ENCODE measurements at places on chromosomes 4 and X.

DNA sequence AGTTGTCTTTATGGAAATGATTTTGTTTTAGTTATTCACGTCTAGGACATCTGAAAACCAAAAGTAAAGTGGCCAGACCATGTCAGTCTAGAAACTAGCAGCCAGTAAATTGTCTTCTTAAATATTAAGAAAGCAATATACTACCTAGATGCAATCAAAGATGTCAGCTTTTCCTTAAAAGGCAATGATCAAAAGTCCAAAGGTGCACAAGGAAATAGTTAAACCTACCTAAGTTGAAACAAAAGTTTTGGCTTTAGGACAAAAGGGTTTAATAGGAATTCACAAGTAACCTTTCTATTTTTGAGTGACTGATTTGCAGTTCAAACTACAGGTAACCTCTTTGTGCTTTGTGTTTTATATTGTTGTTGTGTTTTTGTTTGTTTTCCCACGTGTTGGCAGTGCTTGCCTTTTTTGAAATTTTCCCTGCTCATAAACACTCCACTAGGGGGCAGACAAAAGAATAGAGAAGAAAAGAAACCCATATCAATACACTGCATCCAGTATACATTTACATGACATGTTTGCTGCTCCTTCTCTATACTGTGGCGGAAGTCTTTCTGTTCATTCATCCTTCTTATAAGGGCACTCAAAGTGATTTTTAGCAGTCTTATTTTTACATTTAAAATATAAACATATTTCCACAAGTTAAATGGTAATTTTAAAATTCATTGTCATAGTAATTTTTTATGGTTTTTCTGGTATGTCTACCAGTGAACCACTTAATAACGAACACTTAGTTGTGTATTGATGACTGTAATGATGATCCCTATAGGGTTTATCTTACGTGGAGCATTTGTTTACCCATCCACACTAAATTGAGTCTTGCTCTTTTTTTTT, 62.7 kb downstream of the GAB1 start:
- DNase-seq, result no peak

DNA sequence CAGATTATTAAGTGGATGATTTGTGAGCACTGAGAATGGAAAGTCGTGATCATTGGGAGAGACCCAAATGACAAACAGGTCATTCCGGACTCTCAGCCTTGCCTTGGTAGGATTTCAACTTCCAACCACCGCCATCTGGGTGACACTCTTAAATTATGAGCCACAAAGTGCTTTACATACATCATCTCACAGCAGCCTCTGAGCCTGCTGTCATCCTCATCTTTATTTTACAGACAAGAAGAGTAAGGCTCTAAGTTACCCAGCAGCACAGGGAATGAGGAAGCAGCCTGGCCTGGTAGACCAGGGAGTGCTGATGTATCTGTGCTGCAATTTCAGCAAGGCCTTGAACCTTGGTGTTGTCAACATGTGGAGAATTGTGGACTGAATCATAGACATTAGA, 105.8 kb upstream of the TRIM2 start:
- DNase-seq, result no peak

GRCh38 chr4:140839888-140840790, 84.0 kb upstream of the TBC1D9 start:
- DNase-seq, result no peak

GRCh38 chr4:145881989-145882388, 56.6 kb downstream of the ZNF827 start:
- DNase-seq, result no peak

DNA sequence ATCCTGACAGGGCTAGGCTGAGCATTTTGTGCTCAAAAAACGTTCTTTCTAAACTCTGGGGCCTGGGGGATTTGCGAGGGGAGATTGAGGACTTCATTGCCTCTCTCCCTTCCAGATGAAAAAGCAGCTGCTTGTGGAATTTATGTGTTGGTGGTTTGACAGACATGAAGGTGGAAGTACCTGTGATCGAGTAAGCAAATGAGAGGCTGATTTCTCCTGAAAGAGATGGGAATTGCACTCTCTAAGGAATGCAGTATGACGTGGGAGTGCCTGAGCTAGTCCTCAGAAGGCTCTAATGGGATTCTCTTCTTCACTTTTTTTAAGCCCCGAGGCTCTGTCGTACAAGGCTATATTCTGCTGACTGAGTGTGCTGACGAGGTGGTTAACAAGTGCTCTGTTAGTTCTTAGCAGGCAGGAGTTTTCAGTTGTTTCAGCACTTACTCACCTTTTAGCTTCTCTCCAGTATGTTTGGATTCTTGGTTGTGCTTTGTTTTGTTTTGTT, 426.8 kb upstream of the CNKSR2 start:
- no peak for DNase-seq

DNA sequence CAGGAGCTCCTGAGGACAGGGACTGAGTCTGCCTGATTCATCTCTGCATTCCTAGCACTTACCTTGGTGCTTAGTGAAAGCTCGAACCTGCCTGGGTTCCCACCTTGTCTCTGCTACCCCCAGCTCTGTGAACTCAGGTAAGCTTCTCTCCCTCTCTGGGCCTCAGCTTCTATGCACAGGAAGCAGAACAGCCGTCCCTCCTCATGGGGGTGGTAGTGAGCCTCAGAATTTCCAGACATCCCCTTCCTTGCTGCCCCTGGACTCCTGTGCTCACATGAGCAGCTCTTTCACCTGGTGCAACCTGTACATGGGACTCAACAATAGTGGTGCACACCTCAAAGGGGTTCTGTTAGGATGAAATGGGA, 50.8 kb downstream of the HTRA3 start:
- no peak for DNase-seq
